ENCODE measurements at places on chromosomes 5 and 9.

GRCh38 chr9:115575147-115575546, 457.2 kb upstream of the TNC start:
- DNase-seq: no peak

DNA sequence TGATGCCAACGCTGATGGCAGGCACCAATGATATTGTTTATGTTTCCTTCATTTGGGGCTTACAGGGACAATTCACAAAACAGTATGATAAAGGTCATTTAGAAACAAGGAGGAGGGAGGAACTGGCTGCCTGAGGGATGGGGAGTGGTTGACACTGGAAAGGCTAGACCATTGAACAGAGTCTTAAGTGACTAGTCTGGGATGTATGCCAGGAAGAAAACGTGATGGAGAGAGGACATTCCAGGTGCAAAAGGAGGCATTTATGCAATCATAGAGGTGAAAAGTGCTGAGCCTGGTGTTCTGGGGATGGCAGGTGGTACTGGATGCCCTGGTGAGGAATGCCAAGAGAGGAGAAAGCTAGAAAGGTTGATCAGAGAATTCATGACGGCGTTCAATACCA, 153.4 kb downstream of the ZNF462 start:
- DNase-seq: no peak

DNA sequence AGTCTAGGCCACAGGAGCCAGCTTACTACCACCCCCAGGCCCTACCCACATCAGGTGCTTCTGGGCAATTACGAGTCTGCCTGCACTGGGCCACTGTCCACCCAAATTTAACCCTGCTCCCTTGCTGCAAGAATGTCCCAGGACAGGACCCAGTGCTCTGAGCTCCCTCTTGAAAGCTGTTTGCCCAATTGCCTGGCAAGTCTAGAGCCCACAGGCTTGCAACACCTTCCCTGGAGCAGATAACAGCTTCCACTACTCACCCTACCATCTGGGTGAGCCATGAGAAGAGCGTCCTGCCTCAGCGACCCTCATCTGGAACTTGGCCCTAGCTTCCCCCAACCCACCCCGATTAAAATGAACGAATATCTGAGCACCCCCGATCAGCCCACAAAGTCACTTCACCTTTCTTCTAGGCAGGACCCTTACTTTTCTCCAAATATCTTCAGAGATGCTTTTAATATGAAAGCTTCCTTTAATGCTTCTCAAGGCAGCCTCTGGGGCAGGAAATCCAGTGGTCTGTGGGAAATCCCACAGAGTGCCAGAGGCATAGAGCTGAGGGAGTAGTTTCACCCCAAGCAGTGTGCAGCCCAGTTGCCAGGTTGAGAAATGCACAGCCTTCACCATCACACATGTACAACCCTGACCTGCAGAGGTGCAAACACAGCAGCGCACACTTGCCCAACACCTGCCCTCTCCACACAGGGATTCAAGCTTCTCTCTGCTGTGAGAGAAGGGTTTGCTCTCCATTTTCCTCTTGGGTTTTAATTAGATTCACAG, 10.6 kb downstream of the ACSL6 start:
- DNase-seq: no peak

GRCh38 chr5:56585999-56586691, 229.2 kb upstream of the MAP3K1 start:
- no peak for DNase-seq

GRCh38 chr5:112445626-112446350, 26.7 kb upstream of the EPB41L4A start:
- DNase-seq: no peak

DNA sequence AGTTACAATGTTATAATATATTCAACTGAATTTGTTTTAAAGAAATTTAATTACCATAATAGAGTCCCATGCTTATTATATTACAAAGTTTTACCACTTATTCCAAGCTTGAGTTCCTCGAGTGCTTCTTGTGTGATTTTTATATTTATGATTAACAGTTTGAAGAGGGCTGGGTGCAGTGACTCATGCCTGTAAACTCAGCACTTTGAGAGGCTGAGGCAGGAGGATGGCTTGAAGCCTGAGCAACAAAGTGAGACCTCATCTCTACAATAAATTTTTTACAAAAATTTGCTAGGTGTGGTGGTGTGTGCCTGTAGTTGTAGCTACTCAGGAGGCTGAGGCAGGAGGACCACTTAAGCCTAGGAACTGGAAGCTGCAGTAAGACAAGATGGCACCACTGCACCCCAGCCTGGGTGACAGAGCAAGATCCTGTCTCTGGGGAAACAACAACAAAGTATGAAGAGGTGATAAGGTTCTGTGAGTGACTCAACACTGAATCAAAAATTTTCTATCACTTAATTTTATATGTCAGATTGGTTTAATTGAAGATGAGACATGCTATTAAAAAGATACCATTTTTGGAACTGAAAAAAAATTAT, 9.2 kb downstream of the POC5 start:
- DNase-seq: peak; percentile 9

GRCh38 chr9:72579880-72580550, 58.6 kb downstream of the TMC1 start:
- DNase-seq: peak; percentile 85

DNA sequence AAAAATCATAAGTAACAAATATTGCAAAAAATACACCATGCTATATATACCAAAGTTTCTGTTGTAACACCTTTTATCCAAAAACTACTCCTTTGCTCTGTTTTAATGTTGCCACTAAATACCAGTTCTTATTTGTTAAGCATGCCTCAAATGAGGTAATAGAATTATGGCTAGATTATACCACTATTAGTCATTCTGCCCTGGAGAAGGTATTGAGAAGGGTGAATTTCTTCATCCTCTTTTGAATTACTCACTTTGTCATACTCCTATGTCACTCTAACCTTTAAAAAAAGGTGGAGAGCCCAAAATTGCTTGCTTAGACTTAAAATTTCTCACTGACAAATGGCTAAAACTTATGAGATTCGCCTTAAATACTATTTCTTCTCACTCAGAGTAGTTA, 750.9 kb downstream of the MAT2B start:
- peak; percentile 22 for DNase-seq

DNA sequence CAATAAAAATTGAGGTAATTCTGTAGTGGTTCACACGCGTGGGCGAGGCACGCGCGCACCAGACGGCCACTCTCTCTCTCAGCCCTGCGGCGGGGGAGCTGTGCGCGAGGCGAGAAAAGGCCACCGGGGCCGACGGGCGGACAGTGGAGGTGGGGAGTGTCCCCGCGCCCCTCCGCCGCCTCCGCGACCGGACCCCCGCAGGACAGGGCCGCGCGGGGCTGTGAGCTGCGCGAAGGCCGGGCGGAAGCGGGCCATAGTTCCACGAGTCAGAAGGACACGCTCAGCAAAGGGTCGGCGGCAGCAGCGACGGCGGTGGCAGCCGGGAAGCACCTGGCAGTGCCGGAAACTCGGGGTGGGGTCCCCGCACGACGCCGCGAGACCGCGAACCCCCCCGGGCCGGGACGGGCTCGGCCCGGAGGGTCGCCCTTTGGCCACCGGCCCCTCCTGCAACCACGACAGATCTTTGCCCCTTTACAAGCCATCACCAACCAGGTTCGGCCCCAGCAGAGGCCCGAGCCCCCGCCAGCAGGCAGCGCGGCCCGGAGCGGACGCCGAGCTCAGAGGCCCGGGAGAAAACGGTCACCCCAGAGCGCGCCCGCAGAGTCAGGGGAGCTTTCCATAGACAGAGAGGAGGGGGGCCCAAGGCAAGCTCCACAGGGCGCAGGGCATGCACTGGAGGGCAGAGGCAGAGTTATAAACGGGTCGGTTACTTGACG, 60.9 kb downstream of the ZNF354C start:
- DNase-seq: no peak

GRCh38 chr5:37991301-37992299, 151.8 kb upstream of the GDNF start:
- no peak for DNase-seq

- no peak for DNase-seq
Measured at GRCh38 chr5:82416512-82416911, 138.4 kb upstream of the RPS23 start.

- no peak for DNase-seq
Measured at GRCh38 chr5:150066436-150066835, 19.9 kb downstream of the CSF1R start.

DNA sequence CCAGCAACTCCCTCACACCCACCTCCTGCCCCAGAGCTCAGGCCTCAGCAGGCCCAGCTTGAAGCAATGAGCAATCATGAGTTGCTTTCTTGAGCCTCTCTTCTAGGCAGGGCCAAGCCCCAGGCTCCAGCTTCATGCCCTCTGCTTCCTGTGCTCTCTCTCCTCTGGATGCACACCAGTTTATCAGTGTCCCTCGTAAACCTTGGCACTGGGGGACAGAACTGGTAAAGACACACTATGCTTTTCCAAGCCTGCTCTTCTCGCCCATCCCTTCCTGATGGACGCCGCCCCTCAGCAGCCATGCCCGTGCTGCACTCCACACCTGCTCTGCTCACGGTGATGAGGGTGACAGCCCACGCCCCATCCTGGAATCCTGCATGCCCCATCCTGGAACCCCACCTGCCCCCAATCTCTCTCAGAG, 49.4 kb upstream of the ORM1 start:
- no peak for DNase-seq
